Fibroblast of skin of right quadriceps (primary cell): ENCODE measurements at places on chromosomes 3 and 15.

DNA sequence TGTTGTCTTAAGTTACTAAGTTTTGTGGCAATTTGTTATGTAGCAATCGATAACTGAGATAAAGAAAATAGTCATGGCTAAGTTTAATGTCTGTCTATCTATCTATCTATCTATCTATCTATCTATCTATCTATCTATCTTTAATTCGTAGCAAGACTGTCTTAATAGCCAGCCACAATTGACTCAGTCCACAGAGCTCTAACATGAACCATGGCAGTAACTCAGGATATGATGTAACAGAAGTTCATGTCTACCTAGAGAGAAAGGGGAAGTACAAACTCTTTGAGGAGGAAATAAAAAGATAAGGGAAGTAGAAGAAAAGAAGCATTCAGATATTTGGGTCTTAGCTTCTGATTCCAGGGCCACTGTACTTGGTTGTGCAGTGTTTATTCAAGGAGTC lies 61.5 kb upstream of the FNDC3B start:
- DNase-seq, result no peak

GRCh38 chr15:77817434-77817833 lies 184.7 kb upstream of the LINGO1 start:
- DNase-seq, result no peak

DNA sequence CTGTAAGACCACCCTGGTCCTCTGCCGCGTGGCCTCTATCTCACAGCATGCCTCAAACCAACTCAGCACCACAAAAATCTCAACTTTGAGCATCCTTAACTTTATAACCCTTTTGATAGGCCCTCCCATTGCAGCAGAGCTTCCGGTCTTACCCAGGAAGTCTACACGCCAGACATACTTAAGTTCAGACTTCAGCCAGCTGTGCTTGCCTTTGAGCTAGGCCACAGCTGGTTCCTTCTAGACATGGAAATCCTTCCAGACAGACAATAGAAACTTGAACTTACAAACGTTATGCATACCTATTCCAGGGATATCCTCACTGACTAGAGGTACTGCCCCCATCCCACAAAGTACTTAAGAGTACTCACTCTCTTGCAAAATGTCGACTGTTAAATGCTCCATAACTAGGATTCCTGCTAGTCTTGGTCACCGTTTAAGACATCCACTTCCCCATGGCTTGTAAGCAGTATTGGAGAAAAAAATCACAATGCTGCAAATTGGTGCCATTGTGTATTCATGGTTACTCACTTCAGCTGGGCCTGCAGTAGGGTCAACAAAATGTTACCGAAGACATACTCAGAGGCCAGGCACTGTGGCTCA lies 183.5 kb downstream of the TBL1XR1 start:
- no peak for DNase-seq

- DNase-seq, result no peak
These were observed 141.5 kb downstream of the CADM2 start for GRCh38 chr3:85100316-85100715.

- no peak for DNase-seq
These were observed 1.4 kb upstream of the ILDR1 start for GRCh38 chr3:122023335-122023910.
